ENCODE measurements at places on chromosomes 12 and 14.

GRCh38 chr14:36346052-36346451, 25.6 kb upstream of the MBIP start:
- no peak for DNase-seq

DNA sequence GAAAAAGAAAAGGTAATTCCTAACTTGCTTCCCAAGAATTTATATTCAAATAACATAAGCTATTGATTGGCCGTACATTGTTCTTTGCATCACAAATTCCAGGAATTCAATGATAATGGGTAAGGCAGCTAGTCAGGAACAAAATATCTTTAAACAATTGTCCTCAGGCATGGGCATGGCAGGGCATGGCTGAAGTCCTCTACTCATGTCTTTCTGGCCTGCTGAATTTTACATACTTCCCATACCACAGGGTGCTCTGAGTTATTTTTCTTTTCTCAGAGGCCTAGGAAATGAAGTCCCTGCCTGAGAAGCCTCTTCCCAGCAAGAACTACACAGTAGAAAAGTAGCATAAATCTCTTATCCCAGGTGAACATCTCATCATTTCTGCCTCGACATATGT, 15.1 kb upstream of the DRAM1 start:
- DNase-seq = no peak

DNA sequence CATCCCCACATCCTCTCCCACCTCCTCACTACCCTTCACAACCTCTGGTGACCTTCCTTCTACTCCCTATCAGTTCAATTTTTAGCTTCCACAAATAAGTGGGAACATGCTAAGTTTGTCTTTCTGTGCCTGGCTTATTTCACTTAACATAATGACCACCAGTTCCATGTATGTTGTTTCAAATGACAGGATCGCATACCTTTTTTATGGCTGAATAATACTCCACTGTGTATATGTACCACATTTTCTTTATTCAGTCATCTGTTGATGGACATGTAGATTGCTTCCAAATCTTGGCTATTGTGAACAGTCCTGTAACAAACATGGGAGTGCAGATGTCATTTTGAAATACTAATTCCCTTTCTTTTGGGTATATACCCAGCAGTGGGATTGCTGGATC, 98.7 kb downstream of the TRMT5 start:
- no peak for DNase-seq

DNA sequence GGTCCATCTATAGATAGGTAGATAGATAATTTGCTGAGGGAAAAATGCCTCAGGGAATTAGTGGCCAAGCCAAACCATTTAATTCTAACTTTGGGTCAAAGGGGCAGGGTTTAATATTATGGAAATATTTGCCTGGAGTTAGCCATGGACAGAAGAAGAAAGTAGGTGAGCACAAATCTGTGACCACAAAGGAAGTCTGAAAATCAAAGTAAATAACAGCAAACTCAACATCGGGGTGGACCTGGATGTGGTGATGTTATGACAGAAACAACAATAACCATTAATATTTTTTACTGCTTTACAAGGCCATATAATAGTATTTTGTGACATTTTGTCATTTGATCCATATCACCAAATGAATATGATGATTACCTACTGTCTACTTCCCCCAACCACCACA, 578.0 kb upstream of the MGAT4C start:
- no peak for DNase-seq

DNA sequence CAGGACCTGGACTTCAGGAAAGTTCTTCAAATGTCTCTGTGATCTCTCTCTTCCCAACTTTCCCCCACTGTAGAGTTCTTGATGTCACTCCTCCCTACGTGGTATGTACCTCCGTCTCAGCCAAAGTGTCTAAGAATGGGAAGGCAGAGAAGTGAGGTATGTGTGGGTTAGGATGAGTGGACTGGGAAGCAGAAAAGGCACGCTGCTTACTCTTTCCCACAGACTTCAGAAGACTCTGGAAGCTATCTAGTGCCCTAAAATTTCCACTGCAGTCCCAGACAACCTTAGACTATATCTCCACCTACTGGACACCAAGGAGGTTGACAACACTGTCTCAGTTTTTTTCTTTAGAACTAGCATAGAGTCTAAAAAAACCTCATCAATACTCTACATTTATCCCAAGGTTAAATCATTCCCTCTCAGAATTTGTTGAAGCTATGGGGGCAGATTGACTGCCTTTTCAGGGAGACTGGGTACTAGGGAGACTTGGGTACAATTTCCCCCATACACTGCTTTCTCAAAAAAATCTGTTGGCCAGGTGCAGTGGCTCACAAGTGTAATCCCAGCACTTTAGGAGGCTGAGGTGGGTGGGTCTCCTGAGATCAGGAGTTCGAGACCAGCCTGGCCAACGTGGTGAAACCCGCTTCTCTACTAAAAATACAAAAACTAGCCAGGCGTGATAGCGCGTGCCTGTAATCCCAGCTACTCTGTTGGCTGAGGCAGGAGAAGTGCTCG, 20.6 kb upstream of the ITGA5 start:
- peak; percentile 87 for DNase-seq

DNA sequence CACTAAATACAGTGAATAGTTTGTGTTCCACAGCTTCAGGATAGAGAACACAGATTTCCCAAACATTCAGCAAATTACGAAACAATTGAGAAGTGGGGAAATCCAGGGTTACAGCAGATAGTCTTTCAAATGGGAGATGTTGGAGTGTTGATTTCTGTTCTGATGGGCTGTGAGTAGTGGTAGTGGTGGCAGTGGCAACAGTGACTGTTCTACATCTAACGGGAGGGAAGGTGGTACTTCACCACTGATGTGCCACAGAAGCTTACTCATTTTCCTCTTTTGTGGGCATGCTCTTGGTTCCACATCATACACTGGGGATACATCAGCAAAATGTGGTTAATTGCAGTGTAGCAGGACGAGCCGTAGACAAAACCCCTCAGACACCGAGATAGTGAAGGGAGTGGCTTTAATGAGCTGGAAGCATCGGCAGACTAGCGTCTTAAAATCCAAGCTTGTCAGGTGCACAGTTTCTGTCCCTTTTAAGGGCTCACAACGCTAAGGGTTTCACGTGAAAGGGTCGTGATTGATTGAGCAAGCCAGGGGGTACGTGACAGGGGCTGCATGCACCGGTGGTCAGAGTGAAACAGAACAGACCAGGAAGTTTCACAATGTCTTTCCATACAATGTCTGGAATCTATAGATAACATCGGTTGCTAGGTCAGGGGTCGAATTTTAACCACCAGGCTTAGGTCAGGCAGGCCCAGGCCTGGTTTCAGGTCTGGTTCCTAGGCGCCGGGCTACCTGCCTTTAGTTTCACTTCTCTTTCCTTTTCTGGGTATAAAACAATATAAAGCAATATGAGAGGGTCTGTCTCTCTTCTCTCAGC, 330.6 kb upstream of the FBXO33 start:
- no peak for DNase-seq

DNA sequence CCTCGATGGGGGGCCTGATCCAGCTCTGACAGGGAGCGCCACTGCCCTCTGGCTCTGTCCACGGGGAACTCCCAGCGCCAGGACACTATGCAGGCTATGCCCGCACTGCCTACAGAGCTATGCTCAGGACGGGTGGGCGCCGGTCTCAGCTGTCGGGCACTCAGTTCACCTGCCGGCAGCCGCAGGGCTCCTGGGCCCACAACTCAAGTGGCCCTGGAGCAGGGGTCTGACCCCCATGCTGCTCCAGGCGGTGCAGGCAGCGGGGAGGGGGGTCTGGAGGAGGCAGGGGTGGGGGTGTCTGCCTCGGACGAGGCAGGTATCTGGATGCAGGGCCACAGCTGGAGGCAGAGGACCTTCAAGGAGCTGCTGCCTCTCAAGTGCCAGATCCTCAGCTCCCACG, 28.5 kb upstream of the NUDT14 start:
- no peak for DNase-seq

DNA sequence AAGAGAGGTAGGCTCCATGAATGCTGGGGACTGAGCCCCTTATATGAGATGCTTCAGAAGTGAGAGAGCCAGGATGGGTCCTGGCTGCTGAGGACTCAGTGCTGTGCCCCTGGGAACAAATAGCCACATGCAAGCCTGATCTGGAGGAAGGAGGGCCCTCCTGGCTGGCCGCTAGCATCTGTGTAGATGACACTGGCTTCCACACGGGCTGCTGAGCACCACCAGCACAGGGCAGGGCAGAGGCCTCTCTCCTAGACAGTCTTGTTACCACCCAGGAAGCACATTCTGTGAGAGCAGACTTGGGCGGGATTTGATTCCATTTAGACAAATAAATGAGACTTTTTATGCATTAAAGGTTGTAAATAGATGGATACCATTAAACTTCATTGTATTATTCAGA, 48.0 kb downstream of the ZNF664 start:
- no peak for DNase-seq

- no peak for DNase-seq
These were observed 13.7 kb downstream of the KTN1 start for GRCh38 chr14:55593698-55594097.

DNA sequence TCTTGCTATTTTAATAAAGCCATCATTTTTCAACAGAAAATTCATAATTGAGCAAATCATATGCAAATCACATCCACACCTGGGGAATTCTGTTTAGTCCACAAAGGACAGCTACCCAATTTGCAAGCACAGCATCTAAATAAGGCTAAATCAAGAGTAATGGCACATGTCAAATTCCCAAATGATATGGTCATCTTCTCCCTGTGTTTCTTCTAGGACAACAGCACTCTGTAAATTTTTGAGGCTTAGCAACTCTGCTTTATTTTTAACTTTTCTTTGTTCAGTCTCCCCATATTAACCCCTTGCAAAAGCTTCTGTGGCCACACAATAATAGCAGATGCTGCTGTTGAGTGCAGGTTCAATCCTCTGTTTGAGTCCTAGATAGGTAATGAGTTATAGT, 155.6 kb upstream of the DAAM1 start:
- DNase-seq = no peak

DNA sequence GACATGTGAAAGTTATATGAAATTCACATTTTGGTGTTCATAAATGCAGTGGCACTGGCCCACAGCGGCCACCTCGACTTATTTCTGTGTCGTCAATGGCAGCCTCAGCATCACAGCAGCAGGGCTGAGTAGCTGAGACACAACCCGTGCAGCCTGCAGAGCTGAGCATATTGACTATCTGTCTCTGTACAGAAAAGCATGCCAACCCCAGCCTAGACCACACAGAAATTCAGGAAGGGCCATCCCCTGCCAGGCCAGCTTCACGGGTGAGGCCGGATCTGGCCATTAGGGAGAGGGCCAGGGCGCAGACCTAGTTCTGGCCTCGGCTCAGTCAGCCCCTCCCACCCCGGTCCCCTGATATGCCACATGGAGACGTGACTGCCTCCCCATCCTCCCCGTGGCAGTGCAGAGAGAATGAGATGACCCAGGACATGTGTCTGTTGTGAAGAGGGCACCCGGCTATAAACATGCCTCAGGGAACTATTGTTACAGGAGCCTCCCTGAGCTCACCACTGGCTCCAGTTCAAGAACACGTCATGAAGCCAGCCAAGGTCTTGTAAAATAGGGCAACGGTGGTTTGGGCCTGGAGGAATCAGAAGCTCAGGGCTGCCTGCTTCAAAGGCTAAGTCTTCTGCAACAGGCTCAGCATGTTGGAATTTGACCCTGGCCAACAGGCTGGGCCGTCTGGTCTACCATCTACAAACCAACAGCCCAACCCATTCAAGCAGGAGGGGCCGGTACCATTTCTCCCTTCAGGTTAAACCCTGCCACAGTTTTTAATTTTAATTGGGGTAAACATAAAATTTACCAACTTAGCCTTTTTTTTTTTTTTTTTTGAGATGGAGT, 25.5 kb downstream of the SCARB1 start:
- peak; percentile 93 for DNase-seq

GRCh38 chr12:102144221-102144620, 24.2 kb downstream of the PARPBP start:
- DNase-seq = no peak

DNA sequence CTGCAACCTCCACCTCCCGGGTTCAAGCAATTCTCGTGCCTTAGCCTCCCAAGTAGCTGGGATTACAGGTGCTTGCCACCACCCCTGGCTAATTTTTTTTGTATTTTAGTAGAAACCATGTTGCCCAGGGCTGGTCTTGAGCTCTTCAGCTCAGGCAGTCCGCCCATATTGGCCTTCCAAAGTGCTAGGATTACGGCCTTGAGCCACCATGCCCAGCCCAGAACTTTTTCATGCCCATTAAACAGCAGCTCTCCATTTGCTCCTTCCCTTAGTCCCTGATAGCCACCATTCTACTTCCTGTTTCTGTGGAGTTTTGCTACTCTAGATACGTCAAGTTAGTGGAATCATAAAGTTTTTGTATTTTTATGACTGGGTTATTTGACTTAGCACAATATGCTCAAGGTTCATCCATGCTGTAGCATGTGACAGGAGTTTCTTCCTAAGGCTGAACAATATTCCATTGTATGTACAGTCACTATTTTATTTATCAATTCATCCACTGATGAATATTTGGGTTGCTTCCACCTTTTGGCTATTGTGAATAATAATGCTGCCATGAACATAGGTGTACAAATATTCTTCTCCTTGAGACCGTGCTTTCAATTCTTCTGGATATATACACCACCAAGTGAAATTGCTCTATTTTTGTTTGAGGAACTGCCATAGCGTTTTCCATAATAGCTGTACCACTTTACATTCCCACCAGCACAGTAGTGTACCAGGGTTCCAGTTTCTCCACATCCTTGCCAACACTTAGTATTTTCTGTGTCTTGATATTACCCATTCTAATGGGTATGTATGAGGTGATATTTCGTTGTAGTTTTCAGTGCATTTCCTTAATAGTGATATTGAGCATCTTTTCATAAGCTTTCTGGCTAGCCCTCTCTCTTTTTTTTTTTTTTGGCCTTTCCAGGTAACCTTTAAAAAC, 15.0 kb downstream of the ATF1 start:
- DNase-seq = no peak

- DNase-seq = no peak
These were observed 284.2 kb downstream of the TTC8 start for GRCh38 chr14:89108608-89109007.

DNA sequence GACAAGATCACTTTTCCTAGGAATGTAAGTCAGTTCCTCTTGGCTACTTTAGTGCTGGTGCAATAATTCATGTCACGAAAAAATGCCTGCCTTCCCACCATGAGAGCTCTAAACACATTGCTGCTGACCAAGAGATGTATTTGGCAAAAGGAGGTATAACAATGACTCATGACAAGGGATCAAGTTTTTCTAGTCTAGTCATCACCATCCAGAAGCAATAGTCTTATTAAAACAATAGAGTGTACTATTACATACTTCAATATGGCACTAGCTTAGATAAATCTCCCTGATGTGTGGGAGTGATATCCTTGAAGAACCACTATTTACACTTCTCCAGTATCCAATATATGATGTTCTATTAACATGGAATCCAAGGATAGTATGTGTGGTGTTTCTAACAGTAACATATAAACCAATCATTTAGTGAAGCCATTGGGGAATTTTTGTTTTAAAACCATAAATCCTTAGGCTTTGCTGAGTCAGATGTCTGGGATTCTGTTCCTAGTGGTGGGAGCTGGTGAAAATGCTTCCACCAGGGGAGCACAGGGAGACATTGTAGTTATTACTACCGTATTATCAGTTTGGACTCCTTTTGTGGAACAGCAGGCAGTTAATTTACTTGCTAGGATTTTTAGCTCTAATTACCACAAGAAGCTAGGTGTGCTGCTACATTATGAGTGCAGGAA, 1387.5 kb downstream of the LRFN5 start:
- no peak for DNase-seq
